Mucosa of gallbladder (tissue), 1 donor: ENCODE measurements at places on chromosomes 12 and 14. TPM values are rescaled to one million over a fixed set of nuclear protein-coding genes. Genes with fewer than 3 reads are reported as not detected.

DNA sequence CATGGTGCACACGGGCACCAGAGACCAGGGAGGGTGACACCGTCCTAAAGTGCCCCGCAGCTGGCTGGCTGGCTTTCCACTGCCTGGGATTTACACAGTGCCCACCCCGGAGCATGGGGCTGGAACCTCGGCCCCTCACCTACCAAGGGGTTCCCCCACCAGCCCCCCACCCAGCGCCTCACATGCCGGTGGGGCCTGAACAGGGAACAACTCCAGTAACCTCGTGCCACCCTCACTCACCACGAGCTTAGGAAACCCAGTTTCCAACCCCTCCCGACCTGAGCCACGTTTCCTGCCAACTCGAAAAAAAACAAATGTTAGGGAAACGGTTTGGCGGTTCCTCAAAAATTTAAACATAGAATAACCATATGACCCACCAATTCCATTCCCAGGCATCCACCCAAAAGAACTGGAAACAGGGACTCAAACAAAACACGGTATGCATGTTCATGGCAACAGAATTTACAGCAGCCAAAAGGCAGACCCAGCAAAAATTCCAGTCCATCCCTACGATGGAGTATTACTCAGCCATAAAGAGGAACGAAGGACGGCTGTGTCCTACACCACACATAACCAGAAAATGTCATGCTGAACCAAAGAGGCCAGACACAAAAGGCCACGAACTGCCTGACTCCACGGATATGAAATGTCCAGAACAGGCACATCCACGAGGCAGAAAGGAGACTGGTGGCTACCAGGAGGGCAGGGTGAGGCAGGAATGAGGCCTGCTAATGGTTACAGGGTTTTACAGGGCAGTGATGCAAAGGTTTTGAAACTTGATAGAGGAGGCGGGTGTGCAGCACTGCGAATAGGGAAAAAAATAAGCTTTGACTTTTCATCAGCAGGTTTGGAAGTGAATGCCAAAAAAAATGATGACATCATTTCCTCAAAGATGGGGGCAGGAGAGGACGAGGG is 68.9 kb downstream of the NCOR2 start:
- DNase-seq: no peak

TBX5 gene
- 0.20 TPM for total RNA-seq

WNT1 gene
- total RNA-seq: 0.29 TPM

SDSL gene
- 23.2 TPM for total RNA-seq

AHNAK2 gene
- total RNA-seq: 16.0 TPM

FIGNL2 gene
- total RNA-seq: 0.75 TPM

SMCO2 gene
- total RNA-seq: not detected

CLEC4E gene
- 7.8 TPM for total RNA-seq
